ENCODE measurements at places on chromosomes 16 and 17. TPM values are rescaled to one million over a fixed set of nuclear protein-coding genes. Genes with fewer than 3 reads are reported as not detected.

Gene LIG3
- 26.4 TPM for total RNA-seq

Gene MGAT5B
- total RNA-seq = 16.8 TPM

Gene MT1H
- total RNA-seq = 6.5 TPM

Gene GLTPD2
- 0.71 TPM for total RNA-seq

Gene GJC1
- 8.7 TPM for total RNA-seq

Gene SYCE1L
- not detected for total RNA-seq

Gene PSMD11
- total RNA-seq = 79.0 TPM

Gene MT1B
- not detected for total RNA-seq

Gene NPIPA2
- 1.7 TPM for total RNA-seq

Measured in motor neuron (in vitro differentiated cells).